T1000 (cell line): ENCODE measurements at places on chromosomes 16 and 17.

- DNase-seq, result no peak
These were observed 1.1 kb upstream of the KIFC3 start for GRCh38 chr16:57803134-57803990.

DNA sequence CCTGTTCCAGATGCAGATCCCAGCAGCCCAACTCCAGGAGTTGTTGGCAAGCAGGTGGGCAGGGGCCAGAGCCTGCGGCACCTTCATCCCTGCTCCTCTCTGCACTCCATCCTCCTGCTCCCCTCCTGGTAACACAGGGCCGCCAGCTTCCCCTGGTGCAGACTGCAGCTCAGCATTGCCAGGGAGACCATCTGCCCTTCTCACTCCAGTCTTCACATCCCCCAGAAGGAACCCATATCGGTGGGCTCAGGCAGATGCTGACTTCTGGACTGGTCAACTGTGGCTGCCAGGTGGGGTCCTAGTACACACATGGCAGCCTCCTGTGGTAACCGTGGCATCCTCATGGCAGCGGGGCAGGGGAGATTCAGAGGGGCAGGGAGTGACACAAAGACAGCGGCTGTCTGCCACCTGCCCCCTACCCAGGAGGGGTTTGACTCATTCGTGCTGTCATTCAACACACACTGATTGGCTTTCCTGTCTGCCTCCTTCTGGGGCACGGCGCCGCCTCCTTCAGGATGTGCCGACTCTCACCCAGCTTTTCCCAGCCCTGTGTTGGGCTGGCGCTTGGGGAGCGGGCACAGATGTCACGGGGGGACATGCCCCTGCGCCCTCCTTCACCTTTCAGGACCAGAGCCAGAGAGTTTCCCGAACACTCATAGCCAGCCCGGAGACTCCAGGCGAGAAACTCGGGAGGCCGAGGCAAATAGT, 120.9 kb downstream of the CMIP start:
- DNase-seq, result no peak

GRCh38 chr16:85027958-85028684, 526 bp downstream of the KIAA0513 start:
- no peak for DNase-seq

DNA sequence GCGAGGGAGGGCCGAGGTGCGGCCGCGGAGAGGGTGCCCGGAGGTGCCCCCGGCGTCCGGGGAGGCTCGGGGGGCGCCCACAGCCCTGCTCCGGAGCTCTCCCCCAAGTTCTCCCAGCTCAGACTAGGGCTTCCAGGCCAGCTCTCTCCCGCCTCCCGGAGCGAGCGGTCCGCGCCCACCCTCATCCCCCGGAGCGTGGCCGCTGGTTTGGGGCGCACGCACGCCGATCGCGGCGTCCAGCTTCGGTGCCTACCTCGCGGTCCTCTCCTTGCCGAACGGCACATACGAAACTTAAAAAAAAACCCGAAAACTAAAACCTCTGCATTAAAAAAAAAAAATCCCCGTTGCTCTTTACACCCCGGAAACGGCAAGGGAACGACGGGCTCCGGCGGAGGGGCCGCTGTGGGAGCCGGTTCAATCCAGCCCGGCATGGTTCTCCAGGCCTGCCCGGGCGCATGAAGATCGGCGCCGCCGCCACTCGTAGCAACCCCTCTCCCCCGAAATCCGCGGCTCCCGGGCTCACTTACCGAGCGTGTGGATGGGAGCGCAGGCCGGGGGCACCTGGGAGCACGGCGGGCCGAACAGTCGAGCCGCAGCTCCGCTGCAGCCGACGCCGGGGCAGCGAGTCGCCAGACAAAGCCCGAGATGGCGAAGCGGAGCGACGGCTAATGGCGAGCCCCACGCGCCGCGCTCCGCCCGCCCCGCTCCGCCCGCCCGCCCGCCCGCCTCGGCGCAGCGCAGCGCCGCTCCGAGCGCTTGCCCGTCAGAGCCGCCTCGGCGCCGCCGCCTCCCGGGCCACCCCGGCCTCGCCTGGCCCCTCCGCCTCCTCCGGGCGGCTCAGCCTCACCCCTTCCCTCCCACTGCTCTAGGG, 973 bp upstream of the UBTF start:
- DNase-seq, result no peak

DNA sequence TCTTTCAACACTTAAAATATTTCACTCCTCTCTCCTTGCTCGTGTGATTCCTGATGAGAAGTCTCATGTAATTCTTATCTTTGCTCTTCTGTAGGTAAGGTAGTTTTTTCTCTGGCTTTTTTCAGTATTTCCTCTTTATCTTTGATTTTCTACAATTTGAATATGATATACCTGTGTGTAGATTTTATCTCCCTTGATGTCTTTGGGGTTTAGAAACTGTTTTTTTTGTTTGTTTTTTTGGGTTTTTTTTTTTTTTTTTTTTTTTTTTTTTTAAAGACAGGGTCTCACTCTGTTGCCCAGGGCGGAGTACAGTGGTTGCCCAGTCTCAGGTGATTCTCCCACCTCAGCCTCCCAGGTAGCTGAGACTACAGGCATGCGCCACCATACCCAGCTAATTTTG, 26.6 kb downstream of the MOSMO start:
- DNase-seq, result no peak

DNA sequence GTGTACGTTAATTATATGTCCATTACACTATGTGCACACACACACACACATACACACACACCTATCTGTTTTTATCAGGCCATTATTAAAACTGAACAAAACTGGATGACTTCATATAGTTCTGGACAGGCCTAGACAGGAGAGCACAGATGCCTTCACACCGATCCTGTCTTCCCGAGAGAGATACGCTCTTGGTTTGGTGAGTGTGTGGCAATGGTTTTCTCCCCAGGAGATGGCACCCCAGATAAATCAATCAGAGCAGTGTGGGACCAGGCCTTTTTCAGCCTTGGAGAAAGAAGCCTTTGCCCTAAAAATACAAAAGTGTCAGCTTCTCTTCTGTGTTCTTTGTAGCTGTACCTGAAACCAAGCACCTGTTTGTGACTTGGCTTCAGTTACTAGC, 83.7 kb downstream of the CPPED1 start:
- no peak for DNase-seq

DNA sequence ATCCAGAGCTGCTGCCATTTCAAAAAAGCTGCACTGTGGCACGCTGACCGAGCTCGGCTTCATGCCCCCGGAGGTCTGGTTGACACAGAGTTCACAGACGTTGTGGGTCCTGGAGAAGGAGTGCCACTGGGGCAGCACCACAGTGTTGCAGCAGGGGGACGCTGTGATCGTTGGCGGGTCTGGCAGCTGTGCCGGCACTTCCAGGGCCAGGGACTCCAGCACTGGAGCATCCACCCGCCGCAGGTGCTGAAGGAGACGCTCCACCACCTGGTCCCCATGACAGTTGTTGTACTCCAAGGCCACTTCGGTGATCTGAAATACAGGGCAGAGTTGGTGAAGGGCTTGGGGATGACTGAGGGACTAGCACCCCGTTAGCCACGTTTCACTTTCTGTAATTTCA, 23.5 kb downstream of the SNN start:
- DNase-seq, result no peak

DNA sequence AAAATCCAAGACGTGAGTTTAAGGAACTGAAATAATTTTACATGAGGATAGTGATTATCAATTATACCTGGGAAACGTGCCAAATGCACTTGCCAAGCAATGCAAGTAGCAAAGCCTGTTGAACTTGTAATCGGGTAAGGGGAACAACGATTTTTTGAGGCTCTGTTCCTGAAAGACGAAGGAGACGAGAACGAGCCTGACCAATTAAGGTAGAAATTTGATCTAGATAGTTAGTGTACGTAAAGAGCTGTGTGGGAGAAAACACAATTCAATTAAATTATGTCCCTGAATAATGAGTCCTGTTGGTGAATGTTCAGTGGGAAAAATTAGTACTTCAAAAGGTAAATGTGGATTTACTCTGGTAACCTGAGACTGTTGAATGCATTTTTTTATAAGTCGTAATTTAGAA, 17.7 kb upstream of the KCTD5 start:
- DNase-seq, result no peak
